ENCODE measurements at places on chromosomes 6 and 20. TPM values are rescaled to one million over a fixed set of nuclear protein-coding genes. Genes with fewer than 3 reads are reported as not detected.

DNA sequence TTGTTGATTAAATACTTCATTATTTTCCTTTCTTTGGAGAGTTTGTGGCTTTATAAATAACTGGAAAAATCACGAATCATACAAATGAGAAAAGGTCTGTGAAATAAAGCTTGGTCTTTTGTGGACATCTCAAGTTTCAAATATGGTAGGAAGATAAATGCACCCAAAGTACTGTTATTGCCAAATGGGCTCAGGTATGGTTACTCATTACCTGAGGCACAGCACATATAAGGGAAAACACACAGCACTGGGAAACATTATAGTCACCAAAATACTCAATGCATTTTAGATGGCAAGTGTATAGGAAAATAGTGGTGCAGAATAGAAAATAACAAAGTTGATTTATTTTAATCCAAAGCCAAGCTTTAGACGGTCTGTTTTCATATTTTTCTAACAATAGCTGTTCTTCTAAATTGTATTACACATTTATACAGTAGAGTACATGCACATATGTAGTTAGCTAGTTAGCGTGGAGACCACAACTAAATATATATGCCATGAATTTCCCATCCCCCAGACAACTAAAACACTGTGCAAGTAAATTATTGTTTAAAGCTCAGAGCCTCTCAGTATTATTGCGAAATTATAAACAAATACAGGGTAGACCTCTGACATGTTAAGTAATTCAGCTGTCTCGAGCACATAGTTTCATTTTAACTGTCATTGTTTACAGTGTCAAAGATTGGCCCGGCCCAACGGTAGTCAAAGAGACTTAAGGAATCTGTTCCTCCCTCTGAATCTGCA is 336.0 kb downstream of the SYNE1 start:
- DNase-seq: no peak

DNA sequence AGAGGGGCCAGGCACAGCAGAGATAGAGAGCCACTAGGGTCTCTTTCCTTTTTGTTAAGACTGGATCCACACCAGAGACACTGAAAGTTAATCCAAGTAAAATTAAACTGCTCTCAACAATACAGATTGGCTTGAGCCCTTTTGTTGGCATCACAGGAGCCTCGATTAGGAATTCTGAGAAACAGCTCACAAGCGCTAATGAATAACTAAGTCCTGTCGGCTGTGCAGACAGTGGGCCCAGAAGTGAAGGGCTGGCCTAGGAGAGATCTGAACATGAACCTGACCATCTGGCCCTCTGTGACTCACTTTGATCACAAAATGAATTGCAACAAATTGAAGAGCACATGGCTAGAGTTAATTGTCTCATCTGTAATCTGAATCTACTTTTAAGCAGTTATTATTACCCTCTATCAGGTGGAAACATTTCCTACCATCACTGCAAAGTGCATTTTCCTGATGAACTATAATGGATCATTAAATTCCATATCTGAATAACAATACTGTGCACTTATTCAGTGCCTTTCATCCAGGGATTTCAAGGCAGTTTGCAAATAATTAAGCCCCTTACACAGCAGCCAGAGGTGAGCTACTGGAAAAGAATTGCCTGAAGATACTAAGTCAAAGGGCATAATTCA is 3.2 kb downstream of the BACH2 start:
- DNase-seq: no peak

GRCh38 chr20:22620342-22620741 is 36.0 kb upstream of the FOXA2 start:
- no peak for DNase-seq

GRCh38 chr6:21070620-21071019 is 522.9 kb upstream of the SOX4 start:
- DNase-seq: no peak

HRH3 gene
- polyA plus RNA-seq: 0.50 TPM

All from muscle of arm (tissue), 14 donors.